ENCODE measurements at places on chromosomes 1 and 21.

DNA sequence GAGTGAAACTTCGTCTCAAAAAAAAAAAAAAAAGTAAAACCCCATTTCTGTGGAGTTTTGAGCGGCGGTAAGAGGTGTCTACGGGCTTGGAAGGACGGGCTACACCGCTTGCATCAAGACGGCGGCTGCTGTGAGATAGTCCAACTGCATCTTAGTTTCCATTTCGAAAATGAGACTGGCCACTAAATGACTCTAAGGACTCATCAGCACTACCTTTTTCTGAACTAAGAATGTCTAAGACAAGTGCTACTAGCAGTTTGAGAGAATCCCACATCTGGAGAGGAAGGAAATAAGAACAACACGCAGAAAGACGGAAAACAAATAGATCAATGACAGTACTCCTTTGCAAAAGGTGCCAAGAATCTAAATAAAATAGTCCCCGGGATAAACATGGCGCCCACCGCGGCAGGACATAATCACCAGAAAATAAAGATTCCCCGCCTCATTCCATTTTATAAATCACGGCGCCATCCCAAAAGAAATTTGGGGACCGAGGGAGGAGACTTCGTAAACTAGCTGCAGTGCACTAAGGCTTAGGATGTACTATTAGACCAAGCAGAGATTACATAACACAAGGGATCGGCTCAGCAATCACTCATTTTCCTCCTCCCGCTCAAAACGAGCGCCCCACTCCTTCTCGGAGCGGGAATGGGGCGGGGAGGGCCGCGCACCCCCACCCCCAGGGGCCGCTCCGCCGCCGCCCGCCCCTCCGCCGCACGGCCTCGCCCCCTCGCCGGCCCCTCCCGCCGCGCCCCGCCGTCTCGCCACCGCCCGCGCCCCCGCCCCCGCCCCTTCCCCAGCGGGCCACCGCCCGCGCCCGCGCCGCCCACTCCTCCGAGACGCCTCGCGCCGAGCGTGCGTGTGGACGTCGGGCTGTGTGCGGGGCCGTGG, 1.1 kb downstream of the POGZ start:
- peak; percentile 83 for DNase-seq

GRCh38 chr21:33661146-33661545, 18.8 kb downstream of the ITSN1 start:
- DNase-seq: no peak

DNA sequence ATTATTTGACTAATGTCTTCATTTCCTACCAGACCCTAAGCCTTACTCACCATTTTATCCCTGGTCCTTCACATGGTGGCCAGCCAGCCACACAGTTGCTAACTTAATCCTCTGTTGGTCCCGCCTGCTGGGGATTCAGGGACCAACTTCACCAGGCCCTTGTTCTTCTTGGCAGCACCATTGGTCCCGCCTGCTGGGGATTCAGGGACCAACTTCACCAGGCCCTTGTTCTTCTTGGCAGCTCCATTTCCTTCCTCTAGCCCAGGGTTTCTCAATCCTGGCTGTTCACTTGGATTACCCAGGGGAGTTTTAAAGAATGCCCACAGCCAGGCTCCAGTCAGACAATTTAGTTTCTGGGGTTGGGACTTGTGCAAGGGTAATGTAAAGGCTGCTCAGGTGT, 233.1 kb upstream of the CSF3R start:
- DNase-seq: no peak

DNA sequence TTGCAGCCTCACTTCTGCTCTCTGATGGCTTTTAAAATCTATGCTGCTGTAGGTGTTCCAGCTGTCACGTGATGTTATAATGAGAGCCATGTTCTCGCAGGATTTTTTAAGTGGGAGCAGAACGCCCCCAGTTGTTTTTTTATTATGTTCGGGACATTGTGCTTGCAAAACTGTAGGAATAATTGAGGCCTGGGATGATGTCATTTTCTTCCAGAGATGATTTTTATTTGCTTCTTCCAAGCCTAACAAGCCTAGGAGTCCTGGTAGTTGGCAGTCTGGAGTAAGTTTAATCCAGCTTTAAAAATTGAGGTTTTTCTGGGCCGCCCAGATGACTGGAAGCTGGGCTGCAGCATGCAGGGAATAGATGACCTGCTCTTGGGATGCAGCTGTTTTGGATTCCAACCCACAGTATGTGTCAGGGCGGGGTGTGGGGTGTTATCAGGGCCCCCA, 34.6 kb upstream of the CHIT1 start:
- DNase-seq: no peak

DNA sequence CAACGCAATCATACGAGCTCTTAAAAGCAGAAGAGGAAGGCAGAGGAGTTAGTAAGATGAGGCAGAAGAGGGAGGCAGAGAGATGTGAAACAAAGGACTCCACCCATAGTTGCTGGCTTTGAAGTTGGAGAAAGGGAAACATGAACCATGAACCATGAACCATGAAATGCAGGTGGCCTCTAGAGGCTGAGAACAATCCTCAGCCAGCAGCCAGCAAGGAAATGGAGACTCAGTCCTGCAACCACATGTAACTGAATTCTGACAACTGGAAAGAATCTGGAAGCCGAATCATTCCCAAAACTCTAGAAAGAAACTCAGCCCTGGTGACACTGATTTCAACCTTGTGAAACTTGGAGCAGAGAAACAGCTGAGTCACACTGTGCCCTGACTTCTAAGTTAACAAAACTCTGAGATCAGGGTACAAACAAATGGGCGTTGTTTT, 10.1 kb downstream of the DIPK1A start:
- peak; percentile 39 for DNase-seq

GRCh38 chr1:214761030-214761429, 158.0 kb downstream of the CENPF start:
- DNase-seq: no peak

- no peak for DNase-seq
These were observed 46.4 kb upstream of the BARHL2 start for GRCh38 chr1:90763506-90763905.

GRCh38 chr1:9849691-9850441, 26.1 kb upstream of the CLSTN1 start:
- peak; percentile 88 for DNase-seq

GRCh38 chr1:7186382-7187111, 401.3 kb downstream of the CAMTA1 start:
- DNase-seq: no peak

DNA sequence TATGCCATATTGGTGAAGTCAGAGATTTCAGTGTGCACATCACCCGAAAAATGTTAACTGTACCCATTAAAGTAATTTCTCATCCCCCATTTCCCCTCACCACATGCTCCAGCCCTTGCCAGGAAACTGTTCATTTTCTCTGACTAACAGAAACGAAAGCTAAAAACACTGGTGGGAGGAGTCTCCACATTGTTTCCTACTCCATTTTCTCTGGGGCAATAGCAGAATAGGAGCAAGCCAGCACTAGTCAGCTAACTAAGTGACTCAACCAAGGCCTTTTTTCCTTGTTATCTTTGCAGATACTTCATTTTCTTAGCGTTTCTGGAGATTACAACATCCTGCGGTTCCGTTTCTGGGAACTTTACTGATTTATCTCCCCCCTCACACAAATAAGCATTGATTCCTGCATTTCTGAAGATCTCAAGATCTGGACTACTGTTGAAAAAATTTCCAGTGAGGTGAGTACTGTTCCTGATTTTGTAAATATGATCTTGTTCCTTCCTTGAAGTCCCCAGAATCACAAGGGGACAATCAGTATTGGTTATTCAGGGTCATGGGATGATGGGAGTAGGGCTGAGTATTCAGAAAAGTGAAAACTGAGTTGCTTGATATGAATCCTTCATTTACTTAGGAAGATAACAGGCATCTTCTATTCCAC, at the start of gene IFI16:
TSS of gene IFI16 (plus strand) at position 204 of the 658 bp plus-strand sequence. CDS start 4,774 bp downstream, outside the sequence.
- peak; percentile 83 for DNase-seq

DNA sequence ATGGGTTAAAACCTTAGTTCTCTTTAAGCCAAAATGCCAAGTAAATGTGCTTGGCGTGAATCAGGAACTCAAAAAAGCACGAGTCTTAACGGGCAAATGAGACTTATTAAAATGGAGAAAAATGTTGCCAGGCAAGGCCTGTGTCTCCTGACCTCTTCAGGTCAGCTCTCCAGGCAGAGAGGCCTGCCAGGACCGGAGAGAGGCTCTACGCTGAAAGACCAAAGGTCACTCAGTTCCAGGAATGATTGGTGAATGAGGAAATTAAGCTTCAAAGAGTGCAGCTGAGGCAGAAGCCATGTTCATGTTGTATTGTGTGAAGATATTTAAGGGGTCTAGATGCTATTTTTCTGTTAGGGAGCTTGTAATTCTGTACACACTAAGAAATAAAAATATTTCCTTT, 66.6 kb downstream of the SPAG17 start:
- no peak for DNase-seq

- no peak for DNase-seq
These were observed 35.7 kb upstream of the EPS8L3 start for GRCh38 chr1:109799445-109799844.

DNA sequence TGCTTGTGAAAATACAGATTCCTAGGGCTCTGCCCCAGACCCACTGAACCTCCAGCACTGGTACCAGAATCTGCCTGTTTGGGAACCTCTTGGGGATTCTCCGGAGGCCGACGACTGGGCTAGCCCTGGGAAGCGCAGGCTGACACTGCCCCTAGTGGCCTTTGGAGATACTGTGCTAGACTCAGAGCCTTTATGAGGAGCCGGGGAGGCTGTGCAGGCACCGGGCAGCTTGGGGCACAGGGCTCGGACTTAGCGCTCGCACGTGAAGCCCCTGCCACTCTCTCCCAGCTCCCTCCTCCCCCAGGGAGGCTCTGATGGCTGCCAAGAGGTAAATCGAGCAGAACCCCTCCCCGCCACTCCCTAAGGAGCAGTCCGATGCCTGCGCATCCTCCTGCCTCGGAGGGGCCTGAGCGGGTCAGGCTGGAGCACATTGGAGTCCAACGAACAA, 144.6 kb upstream of the TNR start:
- peak; percentile 73 for DNase-seq

DNA sequence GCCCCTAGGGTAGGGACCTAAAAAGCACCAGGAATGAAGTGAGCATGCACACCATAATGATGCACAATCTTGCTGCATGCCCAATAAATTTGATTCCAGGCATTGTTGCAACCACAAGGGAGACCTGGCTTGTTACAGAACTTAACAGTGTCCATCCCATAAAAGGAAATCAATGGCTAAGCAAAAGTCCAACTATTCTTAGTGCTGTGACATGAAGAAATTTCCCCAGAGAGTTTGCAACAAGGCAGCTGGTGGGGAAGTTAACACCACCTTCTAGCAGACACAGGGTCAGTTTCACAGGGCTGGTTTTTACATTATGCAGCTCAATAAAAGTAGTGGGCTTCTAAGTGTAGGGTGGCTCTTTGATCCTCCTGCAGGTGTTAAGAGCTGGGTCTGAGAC, 221.1 kb downstream of the KCNJ6 start:
- DNase-seq: no peak

- DNase-seq: no peak
These were observed 62.8 kb downstream of the XCL2 start for GRCh38 chr1:168480997-168481396.

DNA sequence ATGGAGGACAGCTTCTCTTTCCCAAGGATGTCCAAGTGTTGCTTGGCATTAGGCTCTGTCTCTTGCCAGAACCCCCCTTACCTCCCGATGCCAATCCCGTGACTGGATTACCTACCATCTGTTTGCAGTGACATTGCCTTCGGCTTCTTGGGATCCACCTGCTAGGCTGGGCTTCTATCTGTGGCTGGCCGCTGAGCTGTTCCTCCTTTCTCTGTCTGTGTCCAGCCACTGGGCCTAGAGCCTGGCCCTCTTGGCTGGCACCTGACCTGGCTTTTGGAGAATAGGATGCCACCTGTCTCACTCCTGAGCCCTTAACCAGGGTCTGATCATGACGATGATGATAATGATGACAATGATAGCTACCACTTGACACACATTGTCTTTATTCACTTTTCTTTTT, 41.6 kb upstream of the STUM start:
- DNase-seq: no peak

DNA sequence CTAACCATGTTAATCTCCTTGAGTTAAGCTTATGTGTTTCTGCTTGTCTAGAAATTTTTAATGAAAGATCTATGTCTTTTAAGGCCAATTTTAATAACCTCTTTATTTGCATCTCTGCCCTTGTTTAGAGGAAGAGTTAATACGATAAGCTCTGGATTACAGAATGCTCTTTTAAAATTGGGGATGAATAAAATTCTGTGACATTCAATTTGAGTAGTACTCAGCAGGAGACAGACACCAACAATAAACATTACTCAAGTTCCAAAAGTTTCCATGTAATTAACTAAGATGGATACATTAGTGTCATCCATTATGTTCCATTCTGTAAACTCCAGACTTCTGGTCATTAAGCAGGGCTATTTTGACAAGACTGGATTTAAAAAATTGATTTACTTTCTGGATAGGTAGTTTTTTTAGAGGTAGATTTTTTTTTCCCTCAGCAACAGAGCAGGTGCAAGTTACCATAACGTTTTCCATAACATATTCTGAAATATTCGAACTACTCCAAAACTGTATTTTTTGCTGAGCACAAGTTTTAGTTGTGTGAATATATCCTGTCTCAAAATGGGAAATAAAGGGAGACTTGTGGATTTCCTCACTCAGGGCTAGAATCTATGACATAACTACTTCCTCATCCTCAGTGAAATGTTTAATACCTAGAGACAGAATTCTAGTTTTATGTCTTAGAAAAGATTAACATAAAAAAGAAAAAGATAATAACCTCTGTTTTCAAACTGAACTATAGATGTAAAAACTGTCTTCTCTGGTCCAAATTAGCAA, 221.7 kb downstream of the NEGR1 start:
- no peak for DNase-seq

DNA sequence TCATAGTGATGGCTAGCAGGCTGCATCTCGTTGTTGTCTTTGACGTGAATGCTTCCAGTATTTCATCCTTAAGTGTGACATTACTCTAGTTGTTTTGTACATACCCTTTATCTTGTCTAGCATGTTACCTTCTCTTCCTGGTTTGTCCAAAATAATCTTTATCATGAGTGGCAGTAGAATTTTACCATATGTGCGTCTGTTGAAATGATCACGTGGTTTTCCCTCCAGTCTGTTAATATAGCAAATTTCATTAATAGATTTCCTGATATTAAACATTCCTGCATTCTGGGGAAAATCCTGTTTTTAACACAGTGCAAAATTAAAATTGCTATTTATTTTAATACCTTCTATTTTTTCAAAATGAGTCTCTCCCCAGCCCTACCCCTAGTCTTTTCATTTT, 15.6 kb downstream of the ADARB1 start:
- DNase-seq: peak; percentile 30

All from hematopoietic multipotent progenitor cell treated with erythropoietin and hydrocortisone succinate and interleukin-3 and kit ligand, for 6 days (in vitro differentiated cells).